ENCODE measurements at places on chromosomes 2 and 18. TPM values are rescaled to one million over a fixed set of nuclear protein-coding genes. Genes with fewer than 3 reads are reported as not detected.

SLC4A3 gene
- 19.7 TPM for total RNA-seq

VWA3B gene
- 0.47 TPM for total RNA-seq

MRPL44 gene
- 26.1 TPM for total RNA-seq

DNA sequence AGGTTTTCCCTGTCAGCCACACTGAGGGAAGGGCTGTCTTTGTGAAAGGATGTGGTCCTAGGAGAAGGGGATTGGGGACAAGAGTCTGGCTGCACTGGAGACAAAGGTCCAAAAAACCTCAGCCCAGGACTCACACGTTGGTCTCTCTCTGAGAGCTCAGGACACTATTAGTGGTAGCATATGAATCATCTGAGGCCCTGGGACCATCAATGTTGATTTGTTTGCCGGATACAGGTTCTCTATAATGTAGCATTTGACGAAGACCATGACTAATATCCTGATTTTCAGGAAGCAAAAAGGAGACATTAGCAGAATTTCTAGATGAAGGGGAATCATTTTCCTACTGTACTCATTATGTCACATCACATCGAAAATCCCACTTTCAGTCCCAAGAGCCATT lies 22.2 kb upstream of the DNAH6 start:
- no peaks in the 10 kb centered on the region for H3K36me3 ChIP-seq
- H3K27ac ChIP-seq: no peak overlapping the region
- no peaks in the 10 kb centered on the region for H3K4me1 ChIP-seq
- no peaks in the 10 kb centered on the region for H3K27me3 ChIP-seq
- no peak overlapping the region for H3K4me3 ChIP-seq

- no peak overlapping the region for H3K4me3 ChIP-seq
- H3K27ac ChIP-seq: no peak overlapping the region
- H3K27me3 ChIP-seq: no peaks in the 10 kb centered on the region
- peaks cover 36% of the 10 kb centered on the region for H3K36me3 ChIP-seq
Observed at GRCh38 chr2:135851858-135852257, 14.9 kb upstream of the LCT start.

Measured in progenitor cell of endocrine pancreas (in vitro differentiated cells).